Stimulated activated naive B cell treated with anti-CD40 and anti-IgM and Interleukin-4, amounts not matched to agents 10 μg/mL and 1 μg/mL and 100 μg/mL, for 72 hours (primary cell): ENCODE measurements at places on chromosomes 3 and 15.

DNA sequence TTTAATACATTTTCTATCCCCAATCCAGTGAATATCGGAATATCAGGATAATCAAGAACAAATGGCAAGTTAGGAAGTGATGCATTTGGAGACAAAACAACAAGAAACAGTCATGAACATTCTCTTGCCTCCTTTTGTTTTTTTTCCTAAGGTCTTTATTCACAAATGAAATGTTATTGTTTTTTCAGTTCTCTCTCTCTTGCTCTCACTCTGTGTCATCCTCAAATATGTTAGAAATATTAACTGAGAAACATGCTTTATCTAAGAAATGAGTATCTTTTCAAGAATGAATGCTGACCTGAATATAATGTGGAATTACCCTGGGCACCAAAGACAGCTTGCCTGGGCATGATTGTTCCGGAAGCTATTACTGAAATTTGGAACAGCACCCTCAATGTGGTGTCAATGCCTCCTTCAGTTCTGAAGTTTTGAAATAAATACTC is 51.3 kb downstream of the RBMS3 start:
- no peak for DNase-seq

GRCh38 chr15:76648732-76649444 is 256.3 kb downstream of the SCAPER start:
- DNase-seq = no peak

DNA sequence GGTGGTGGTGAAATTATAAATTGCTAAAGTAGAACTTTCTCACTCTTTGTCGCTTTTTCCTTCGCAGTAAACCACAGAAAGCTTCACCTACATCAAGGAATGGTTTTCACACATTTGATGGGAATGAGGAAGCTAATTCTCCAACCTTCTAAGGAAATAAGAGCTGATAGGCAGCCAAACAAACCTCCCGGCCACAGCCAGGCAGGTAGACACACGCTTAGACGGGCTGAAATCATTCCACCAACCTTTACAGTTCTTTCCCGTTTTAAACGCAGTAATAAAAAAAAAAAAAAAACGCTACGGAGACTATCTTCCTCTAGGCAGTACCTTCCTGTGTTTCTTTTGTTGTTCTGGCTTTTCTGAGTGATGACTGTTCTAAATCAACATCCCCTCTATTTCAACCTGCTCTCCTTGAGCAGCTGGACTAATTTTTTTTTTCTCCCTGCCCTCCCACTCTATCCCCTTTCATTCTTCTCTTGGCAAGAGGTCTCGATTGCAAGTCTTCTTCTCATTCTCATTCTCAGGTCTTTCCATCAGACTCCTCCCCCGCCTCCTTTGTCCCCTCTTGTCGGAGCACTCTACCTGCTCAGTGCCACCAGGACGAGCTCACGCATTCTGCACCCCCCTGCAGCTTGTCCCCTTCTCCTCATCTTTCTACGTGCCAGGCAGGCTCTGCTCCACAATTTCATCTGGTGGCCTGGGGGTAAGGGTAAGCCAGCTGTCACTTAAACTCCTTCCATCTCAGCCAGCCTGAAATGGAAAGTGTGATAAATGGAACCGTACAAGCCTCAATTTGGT is 391.1 kb upstream of the MDFIC2 start:
- no peak for DNase-seq

DNA sequence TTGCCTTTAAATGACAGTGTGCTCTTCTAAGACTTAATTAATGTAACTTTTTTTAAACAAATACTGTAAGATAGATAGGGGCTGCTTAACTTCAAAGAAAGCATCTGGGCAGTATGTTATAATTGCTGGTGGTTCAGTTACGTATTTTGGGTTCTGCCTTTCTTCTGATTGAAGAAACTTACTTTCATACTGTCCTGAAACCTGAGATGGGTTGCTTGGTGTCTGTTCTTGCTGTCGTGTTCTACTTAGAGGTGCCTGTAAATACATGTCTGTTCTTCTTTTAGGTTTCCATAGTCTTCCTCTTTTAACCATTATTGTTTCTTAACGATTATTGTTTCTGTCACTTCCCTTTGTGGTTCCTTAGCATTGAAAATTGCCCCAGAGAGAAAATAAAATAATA is 297.7 kb upstream of the CHRM5 start:
- no peak for DNase-seq

DNA sequence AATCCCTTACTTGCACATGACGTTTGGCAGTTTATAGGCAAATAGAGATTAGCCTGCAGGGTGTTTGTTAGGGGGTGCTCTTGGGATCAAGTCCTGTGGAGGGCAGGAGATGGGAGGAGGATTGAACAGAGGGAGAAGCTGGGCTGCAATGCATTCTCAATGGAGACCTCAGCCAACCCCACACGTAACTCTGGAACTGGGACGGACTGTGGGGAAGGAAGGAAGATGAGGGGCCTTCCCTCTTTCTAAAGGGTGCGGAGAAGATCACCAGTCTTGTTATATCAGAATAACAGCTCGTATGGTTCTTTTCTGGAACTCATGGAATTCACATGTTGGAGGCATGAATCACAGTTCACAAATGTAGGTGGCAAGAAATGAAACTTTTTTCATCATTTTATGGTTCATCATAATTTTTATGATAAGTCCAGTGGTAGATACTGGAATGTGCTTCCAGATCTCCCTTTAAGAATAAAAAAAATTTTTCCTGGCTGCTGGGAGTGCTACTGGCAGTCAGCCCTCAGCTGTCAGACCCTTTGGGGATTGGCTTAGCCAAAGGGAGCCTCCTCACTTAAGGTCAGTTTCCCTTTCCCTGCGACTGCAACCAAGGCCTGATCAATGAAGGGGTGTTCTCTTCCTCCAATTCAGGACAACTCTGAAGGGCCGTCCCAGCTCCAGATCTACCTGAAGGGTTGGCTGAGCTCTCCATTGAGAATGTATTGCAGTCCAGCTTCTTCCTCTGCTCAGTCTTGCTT is 20.5 kb upstream of the LYZL4 start:
- DNase-seq = no peak

- no peak for DNase-seq
These were observed 101.9 kb downstream of the TNIK start for GRCh38 chr3:171358181-171358880.

GRCh38 chr3:57559526-57559925 is 3.5 kb downstream of the PDE12 start:
- no peak for DNase-seq

- no peak for DNase-seq
These were observed 31.1 kb upstream of the SLC27A2 start for GRCh38 chr15:50150851-50151250.

DNA sequence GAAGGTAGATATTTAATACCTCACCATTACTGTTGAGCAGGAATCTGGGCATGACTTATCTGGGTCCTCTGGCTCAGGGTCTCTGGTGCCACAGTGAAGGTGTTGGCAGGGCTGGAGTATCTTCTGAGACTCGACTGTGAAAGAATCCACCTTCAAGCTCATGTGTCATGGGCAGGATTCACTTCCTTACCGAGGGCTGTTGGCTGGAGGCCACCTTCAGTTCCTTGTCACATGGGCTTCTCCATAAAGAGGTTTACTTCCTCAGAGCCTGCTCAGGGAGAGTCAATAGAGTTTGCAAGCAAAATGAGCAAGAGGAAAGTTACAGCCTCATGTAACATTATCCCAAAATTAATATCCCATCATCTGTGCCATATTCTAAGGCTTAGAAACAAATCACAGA is 459.5 kb downstream of the NR2F2 start:
- no peak for DNase-seq

- DNase-seq = no peak
These were observed 180.6 kb downstream of the PTPRG start for GRCh38 chr3:61742006-61742405.

GRCh38 chr15:27361438-27361837 is 390.5 kb downstream of the GABRG3 start:
- no peak for DNase-seq

DNA sequence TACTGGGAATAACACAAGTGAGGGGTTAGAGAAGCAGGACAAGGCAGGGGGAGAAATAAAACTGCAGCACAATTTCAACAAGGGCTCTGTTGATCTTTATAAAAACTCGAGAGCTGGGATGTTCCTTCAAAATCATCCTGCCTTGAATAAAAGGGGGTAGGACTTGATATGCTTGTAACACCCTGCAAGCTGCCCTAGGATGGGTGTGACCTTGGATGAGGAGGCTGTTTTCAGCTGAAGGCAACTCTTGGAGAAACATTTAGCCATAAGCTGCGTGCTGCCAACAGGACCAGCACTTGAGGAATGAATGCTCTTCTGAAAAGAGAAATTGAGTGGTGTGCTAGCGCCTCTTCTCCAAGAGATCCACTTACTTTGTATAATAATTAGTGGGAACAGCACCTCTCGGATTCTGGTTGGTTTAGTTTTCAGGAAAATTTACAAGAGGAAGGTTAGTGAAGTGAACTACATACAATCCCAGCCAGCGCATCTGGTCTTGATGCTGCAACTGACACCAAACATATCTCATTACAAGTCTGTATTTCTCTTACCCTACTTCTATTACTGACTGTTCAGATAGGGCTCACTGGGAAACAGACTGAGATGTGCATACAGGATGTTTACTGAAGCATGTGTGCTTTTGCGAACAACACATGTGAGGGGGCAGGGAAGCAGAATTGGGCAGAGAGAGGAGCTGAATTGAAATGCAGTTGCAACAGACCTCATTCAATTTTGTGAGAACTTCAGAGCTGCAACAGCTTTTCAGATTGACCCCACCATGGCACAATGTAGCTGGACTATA is 643.0 kb upstream of the GOLIM4 start:
- DNase-seq = no peak

DNA sequence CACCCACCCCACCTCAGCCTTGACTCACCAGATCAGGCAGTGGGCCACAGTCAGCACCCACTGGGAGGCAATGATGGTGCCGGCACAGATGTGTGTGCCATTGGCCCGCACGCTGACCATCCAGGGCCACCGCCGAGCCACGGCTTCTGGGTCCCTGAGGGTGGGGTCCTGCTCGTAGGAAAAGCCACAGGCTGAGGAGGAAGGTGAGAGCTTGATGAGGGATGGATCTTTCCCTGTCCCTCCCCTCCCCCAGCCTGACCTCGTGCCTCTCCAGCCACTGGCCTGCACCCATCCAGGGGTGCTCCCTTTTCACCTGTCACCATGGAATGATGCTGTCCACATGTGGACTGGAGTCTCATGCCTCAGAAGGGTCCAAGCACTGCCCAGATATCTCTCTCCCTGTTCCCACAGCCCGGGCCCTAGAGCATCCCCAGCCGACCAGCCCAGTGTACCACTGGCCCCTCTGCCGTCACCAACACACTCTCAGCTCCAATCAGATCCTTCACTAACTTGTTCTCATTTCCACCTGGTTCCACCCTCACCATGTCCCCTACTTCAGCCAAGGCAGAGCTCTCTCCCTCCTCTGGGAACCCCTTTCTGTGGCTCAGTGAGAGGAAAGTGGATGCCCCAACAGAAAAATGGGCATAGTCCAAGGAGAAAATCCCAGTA is 2.0 kb downstream of the PRSS50 start:
- no peak for DNase-seq

DNA sequence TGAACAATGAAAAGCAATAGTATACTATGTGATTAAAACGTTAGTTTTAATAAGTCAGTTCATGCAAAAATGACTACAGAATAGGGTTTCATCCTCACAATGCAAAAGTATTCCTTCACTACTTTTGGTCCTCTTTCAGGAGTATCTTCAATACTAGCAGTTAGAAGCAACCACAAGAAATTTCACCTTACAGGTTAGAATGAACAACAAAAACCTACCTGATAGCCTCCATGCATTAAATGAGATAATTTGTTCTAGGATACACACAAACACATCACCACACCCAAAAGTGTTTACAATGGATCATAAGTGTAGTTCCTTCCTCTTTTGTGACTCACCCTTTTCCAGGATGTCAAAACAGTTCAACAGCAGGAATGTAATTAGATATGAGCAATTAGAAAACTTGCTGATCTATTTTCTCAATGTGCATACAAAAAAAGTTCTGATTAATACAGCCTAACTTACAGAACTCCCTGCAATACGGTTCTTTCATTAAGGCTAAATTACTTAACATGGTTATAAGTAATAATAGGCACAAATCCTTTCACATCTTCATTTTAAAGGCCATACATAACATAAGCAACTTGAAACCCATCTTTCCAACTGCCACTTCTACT is 21.6 kb downstream of the UACA start:
- no peak for DNase-seq

DNA sequence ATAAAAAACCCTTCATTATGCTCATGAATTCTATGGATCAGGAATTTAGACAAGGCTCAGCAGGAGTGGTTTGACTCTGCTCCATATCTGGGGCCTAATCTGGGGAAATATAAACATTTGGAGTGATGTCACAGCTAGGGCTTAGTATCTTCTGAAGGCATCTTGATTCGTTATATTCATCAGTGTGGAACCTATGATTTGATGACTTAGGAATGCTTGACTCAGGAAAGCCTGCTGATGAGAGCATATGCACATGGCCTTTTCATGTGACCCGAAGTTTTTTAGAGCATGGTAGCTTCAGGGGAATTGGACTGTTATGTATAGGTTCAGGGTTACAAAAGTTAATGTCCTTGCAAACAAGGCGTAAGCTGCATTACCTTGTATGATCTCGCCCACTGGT is 184.9 kb upstream of the LRRC3B start:
- no peak for DNase-seq

- no peak for DNase-seq
These were observed 26.5 kb downstream of the SPG11 start for GRCh38 chr15:44636976-44637375.

DNA sequence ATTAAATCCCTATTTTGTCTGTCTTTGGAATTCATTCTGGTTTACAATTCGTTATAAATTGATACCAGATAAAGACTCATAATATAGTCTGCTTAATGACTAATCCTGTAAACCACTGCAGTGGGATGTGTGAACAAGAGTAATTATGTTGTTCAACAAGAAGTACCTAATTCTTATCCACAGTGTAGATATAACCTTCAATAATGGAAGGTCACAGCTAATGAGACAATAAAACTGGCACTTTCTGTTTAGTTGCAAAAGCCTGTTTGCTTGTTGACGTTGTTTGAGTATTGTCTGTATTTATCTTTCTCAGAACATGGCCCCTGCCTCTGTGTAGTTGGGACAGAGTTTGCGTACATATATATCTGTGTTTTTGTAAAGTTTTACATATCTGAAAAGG is 26.7 kb downstream of the PIAS1 start:
- DNase-seq = no peak

DNA sequence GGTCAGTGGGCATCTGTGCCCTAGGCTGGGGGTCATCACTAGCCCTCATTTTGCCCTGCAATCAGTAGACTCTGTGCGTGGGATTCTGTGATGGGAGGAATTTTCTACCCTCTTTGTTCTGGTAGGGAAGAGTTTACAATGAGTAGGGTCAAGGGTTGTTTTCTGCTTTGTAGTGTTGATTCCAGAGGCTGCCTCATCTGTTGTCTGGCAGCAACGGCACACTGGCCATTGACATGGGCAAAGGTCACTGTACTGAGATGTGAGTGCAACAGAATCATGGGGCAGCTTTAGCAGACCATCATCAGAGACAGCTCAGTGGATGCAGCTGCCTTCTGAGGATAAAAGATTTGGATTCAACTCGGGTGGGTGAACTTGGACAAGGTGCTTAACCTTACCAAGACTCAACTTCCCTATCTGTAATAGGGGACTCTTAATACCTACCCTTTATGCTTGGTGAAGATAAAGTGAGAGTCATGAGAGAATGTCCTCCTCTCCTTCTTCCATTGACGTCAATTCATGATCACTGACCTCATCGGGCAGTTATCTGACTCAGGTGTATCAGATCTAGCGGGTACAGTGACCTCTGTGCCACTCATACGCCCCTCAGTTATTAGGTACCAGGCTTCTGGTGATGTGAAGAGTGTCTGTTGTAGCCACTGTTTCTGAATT is 127.5 kb downstream of the RPLP1 start:
- no peak for DNase-seq
